ENCODE measurements at places on chromosomes 3 and 15.

- DNase-seq = no peak
These were observed 57.1 kb upstream of the TLE3 start for GRCh38 chr15:70154718-70155347.

DNA sequence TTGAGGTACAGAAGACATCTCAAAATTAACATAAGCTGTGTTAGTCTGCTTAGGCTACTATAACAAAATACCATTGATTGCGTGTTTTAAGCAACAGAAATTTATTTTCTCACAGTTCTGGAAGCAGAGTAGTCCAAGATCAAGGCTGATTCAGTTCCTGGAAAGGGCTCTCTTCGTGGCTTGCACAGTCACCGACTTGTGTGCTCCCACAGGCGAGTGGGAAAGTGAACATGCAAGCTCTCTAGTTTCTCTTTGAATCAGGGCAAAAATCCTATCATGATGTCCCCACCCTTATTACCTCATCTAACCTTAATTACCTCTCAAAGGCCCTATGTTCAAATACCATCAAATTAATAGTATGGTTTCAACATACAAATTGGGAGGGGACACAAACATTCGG lies 505.9 kb downstream of the ZIC1 start:
- no peak for DNase-seq

GRCh38 chr15:90884719-90885431 lies 571 bp downstream of the FES start:
- DNase-seq = no peak

- DNase-seq = peak; percentile 11
These were observed 285.6 kb upstream of the ARHGEF26 start for GRCh38 chr3:153835540-153835939.

DNA sequence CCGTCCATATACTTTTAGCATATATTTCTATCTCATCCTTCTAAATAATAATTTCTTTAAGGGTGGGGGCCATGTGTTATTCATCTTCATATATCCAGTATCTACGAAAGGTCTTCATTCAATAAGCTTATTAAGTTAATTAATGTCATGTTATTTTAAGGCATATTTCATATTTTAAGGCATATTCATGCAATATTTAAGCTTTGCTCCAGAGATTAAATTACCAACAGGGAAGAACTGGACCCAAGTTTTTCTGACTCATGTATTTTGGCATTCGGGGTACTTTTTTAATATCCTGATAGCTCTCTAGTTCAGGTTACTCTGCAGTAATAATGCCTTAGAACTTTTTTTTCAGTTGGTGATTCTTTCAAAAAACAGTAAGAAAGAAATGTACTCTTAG lies 27.4 kb downstream of the PHC3 start:
- no peak for DNase-seq

- DNase-seq = no peak
These were observed 125.1 kb upstream of the RGMA start for GRCh38 chr15:93214106-93214505.

- DNase-seq = no peak
These were observed 101.8 kb downstream of the CFAP20DC start for GRCh38 chr3:58948018-58948417.

- no peak for DNase-seq
These were observed 33.4 kb upstream of the PSMD6 start for GRCh38 chr3:64056606-64057180.

GRCh38 chr15:55902981-55903380 lies 90.4 kb downstream of the NEDD4 start:
- no peak for DNase-seq

DNA sequence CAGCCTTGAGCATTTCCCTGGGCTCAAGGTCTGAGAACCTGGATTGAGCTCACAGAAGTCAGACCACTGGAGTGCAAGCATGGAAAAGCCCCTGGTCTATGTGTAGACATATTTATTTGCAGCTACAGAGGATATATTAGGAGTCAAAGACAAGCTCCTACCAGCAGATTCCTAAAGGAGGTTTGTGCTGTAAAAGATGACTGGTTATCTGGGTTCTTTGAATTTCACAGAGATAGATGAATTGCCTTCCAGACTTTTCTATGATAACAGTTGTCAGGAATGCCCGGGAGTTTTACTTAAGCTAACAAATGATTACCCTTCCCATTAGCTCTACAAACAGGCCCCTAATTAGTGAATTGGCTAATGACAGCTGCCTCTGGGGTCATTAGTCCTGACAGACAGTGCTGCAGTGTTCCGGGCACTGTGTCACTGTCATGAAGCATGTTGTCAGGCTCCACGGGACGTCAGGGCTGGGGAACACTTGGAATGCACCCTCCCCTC lies 48.8 kb upstream of the PLXNA1 start:
- no peak for DNase-seq

- no peak for DNase-seq
These were observed 14.3 kb upstream of the LIMD1 start for GRCh38 chr3:45580112-45580765.

DNA sequence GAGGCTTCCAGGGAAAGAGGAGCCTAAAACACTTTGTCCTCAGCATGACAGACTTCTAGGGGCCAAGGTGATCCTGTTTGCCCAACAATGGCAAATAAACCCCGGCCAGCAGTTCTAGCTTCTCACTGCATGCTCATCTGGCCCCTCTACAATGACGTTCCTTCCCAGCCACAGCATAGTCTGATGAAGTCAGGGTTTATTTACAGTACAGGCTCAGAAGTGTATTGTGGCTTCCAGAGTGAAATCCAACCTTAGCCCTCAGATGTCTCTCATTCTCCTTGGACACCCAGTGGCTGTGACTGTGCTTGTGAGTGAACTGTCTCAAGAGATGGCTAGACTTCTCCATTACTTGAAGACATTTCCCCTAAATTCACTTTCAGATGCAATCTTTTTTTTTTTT lies 40.8 kb downstream of the BFSP2 start:
- no peak for DNase-seq

DNA sequence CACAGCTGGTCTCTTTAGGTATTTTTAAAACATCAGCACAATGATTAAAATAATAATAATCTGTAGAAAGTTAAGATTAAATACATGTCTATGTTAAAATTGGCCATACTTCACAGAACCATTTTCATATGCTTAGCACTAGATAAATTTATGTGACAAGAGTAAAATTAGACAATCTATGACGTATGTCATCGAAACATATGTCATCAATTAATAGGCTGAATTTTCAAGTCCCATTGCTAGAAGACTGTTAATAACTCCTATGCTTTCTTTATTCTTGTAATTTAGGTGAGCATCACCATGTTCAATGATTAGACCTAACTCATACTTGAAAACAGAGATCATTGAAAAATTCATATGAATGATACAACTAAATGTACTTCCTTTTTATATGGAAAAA lies 593.3 kb upstream of the KCNMB2 start:
- DNase-seq = no peak

DNA sequence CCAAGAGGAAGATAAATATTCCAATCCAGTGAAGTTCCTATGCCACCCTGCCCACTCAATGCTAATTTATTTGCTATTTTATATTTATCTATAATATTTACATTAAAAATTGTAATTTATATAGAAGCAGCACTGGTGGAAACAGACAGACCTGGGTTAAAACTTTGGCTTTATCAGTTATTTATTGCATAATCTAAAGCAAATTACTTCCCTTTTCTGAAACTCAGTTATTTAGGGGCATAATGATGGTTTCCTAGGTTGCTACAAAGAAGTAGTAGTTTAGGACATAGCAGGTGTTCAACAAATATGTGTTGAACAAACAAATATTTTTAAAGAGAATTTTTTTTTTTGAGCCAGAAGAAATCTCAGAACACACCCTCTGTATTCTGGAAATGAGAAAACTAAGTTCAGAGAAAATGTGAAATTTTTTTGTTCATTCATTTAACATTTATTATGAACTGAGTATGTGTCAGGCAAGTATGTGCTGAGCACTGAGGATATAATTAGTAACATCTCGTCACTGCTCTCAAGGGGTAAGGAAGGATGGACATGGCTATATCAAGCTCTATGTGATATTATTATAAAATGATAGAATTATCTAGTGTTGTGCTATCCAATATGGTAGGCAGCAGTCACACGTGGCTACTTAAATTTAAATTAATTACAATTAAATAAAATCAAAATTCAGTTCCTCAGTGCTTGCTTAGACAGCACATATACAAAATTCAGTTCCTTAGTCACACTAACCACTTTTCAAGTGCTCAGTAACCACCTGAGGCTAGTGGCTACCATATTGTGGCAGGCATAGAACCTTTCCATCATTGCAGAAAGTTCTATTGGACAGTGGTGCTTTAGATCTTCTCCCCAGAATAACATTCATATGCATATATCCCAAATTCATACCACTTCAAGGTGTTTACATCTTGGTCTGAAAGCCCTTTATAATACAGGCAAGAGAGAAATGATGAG lies 7.0 kb upstream of the UBE2Q2 start:
- no peak for DNase-seq

GRCh38 chr3:32106929-32107362 lies 526 bp downstream of the GPD1L start:
- no peak for DNase-seq

DNA sequence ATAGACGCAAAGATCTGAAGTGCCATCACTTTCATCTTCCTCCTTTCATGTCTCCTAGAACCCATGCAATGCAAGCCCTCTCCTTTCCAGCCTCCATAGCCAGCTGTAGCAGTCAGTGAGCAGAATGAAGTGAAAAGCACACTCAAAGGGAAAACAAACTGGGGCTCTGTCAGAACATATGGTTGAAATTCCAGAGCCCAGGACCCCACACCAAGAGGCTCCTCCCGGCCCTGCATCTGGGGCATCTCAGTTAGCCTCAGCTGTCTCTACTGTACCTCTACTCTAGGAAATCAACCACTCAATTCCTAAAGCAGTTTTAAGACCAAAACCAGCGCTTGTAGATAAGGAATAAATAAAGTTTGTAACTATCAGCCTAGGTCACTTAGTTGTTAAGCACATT lies 73.8 kb upstream of the P3H2 start:
- no peak for DNase-seq

GRCh38 chr3:24714436-24714835 lies 219.8 kb upstream of the THRB start:
- no peak for DNase-seq

DNA sequence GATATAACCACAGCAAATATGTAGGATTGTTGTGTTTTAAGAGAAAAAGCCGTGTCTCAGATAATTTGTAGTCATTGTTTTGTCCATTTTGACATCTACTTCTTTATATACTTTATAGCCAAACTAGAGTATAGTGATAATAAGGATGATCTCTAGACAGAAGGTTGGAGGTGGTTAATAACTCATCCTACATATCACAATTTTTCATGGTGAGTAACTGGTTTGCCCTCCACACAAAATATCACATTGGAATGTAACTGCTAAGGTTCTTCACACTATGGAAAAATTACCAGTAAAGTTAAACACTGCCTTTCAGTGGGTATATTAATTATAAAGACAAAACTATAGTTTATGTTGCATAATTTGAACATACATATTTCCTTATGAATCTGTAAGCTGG lies 380.7 kb downstream of the LPP start:
- no peak for DNase-seq

DNA sequence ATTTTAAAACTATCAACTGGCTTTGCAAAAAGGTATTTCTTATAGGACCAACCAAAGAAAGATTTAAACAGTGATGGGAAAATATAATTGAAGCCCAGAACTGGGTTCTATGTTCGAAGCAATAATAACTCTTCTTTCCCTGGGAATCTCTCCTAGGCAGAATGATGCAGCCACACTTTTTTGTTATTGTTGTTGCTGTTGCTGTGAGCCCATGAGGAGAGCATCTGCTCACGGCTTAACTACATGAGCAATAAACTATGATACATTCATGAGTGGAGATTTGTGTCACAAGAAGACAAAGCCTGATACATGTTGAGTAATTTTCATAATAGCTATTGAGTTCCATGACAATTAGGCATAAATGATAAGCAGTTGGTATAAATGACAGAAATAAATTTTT lies 80.5 kb downstream of the CRTC3 start:
- DNase-seq = no peak

GRCh38 chr3:120420360-120420759 lies 30.4 kb downstream of the FSTL1 start:
- DNase-seq = no peak

DNA sequence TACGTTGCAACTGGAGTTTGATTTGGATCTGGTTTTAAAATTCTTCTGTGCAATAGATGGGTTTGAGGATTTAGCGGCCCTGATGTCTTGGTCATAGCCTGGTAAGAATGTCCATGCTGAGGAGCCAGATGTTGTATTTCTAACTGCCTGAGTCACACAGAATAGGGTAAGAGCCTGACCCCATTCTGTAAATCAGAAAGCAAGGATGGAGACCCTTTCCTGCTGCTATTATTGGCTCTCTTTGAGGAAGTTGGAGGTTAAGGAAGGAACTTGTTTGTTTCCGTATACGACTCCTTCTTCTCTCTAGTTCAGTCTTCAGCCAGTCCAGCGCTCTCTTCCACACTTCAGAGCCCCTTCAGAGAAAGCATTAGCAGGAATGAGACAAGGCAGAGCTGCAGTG lies 65.1 kb downstream of the HCN4 start:
- DNase-seq = no peak

DNA sequence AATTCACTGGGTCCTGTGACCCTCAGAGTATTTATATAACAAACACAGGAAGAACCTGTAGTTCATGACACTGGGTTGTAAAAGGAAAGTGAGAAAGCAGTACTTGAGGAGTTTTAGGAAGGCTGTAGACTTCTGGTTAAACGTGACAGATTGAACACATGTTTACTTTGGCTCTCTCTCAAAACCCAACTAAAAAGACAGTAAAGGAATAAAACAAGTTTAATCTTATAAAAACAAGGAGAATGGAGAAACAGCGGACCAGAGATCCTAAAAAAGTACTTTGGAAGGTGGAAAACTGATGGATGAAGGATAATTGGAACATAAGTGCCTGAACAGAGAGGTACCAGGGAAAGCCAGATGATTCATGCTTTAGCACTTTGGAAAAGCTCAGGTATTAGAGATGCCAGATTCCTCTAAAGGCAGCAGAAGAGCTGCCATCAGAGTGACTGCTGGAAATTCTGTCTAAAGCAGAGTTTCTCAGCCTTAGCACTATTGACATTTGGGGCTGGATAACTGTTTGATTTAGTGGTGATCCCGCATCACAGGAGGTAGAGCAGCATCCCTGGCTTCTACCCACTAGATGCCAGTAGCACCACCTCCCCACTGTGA lies 182.9 kb upstream of the RORA start:
- no peak for DNase-seq

GRCh38 chr3:43769885-43770425 lies 79.2 kb downstream of the ABHD5 start:
- no peak for DNase-seq

GRCh38 chr15:81254277-81254915 lies 57.7 kb downstream of the IL16 start:
- no peak for DNase-seq

DNA sequence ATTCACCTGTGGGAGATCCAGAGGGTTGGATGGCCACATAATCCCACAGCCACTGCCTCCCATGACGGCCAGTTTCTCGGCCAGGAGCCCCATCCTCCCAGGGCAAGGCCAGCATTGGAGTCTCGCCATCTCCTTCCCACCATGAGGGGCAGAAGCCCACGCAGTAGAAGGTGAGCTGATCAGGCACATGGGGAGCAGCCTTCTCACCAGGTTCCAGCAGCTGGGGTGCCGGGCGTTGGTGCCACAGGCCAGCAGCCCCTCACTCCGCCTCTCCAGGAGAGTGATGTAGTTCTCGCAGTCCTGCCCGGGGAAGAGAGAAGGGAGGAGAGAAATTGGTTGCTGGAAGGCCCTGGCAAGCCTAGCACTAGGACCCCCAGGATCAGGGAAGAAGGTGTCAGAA lies 16.1 kb downstream of the SEMA7A start:
- no peak for DNase-seq
